Erythroblast (primary cell): ENCODE measurements at places on chromosomes 6 and 20.
A peak's percentile ranks its signal among the peaks of the same experiment; 100 is the strongest.

DNA sequence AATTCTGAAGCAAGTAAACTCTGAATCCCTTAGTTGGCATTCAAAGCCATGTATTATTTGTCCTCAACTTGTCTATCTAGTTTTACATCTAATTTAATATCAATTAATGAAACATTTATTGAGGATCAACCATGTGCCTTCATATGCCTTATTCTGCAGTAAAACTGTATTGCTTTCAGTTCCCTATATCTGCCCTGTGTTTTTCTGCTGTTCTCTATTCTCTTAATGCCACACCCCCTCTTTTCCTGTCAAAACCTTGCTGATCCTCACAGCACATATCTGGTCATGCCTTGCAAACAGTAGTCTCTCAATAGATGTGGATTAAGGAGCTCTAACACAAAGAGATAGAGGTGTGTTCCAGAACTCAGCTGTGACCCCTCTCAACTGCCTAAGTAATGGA is 2.0 kb downstream of the FIG4 start:
- no peak for DNase-seq

GRCh38 chr6:45607798-45608197 is 230.1 kb upstream of the SUPT3H start:
- no peak for DNase-seq

DNA sequence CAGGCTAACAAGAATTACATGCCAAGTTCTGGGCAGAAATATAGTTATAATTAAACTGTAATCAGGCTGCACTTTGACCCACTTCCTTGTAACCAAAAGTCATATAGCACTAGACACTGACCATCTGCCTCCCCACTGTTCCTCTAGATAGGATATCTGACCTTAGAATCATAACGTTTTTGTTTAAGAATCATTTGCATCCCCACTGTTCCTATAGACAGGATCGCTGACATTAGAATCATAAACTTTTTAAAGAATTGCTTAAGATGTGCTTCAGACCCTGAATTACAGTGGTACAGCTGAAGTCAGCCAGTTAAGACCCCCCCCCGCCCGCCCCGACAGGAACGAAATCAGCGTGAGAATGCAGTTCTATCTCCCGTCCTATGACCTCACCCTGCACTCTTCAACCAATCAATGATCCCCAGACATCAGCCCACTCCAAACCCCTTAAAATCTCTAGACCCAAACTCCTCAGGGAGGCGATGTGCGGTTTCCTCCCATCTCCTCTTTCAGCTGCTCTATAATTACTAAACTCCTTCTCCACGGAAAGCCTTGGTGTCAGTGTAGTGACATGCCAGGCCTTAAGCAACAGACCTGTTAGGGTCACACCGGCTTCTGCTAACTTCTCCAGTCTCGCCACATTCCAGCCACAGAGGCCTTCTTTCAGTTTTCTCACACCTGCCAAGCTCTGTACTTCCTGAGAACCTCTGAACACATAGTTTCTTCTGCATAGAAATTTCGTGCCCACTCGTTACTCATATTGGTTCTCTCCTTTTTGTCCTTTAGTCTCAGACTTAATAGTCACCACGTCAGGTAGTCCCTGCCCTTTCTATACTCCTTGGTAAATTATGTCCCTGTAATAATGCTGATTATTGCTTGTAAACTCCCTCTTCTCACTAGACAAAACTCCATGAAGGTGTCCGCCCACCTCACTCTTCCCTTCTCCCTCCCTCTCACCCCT is 93.5 kb downstream of the DTNBP1 start:
- peak; percentile 24 for DNase-seq

DNA sequence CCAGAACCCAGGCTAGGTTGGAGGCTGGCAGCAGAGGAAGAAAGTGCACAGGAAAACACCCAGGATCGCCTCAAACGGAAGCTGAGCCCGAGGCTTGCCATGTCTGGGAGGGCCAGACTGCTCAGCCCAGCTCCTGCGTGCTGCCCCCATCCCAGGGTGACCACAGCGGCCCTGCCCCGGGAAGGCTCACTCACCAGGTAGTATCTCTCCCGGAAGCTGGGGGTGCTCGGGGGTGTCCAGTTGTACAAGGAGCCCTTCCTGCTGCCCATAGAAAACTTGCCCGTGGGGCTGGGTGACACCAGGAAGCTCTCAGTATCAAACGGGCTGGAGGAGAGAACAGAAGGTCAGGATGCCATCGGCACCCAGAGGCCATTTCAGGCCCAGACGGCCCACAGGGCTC is 86.9 kb downstream of the RIPOR3 start:
- DNase-seq = no peak

DNA sequence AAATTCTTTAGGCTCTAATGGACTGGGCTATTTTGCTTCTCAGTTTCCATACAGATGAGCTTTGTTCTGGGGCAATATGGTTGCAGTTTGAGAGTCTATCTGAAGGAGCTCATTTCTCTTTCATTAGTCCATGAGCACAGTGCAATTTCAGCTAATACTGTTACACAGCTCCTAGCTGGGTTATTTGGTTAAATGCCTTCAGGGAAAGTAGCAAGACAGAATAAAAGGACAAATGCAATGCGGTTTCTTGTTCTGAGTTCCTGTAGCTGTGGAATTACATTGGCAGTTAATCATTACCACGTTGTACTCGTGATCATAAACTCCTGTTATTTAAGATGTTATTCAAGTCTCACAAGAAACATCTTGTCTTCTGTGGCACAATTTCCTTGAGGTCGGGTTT is 127.7 kb downstream of the BFSP1 start:
- DNase-seq = no peak

GRCh38 chr6:148251891-148252290 is 90.7 kb upstream of the SASH1 start:
- DNase-seq = no peak

GRCh38 chr6:31493875-31494694 is 3.9 kb upstream of the MICB start:
- peak; percentile 90 for DNase-seq

GRCh38 chr20:25573288-25574251 is 11.8 kb downstream of the NINL start:
- DNase-seq = no peak

DNA sequence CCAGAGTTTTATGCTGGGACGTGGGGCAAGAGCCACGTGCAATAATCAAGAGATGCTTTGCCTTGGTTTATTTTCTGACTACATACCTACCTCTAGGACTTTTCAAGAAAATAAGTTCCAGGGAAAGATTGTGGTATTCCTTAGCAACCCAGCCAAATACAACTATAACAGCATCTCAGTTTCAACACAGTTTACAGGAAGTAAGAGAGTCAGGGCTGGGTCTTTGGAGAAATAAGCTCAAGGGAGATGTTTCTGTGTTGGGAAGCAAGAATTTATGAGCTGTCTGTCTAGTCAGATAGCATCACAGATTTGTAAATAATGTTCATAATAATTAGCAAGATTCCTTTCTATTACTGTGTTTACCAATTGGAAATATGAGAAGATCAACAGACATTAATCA is 35.1 kb downstream of the MAP3K5 start:
- no peak for DNase-seq

GRCh38 chr6:19795211-19795610 is 42.0 kb upstream of the ID4 start:
- no peak for DNase-seq

DNA sequence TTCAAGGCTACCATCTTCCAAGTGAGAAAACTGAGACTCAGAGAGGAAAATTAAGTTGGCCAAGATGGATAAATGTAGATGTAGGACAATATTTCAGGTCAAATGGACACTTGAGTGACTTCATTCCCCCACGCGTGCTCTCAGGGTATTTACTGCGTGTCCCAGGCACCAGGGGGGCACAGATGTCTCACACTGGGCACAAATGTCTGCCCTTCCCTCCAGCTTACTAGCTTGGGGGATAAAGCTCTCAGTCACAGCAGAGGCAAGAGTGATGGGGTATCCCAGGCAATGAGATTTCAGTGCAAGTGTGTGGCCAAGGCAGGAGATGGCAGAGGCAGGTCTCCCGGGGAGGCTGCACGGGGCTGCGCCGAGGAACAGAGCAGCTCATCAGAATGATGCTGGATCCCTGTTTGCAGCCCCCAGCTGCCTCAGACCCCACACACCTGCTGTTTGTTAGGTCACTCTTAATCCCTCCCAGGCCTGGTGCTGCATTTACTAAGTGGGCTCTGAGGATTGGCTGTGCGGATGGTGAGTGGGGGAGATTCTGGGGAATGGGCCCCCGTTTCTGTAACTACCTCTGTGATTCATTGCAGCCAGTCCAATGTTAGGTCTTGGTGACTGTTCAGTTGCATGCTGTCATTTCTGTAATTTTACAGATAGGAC is 44.1 kb downstream of the PTK7 start:
- no peak for DNase-seq

GRCh38 chr20:58741384-58741783 is 48.8 kb downstream of the NPEPL1 start:
- no peak for DNase-seq

DNA sequence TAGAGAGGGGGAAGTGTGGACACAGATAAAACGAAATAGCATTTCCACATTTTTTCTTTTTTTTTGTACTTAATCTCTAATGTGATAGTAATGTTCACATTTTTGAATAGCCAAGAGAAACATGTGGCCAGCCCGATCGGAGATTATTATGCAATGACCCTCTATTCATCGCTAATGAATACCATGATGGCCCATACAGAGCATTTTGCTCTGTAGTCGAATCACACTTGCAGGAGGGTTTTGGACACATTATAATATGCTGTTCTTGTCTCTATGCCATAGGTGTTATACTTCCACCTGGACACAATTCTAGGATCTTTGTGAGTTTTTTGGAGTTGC is 60.1 kb downstream of the MTHFD1L start:
- no peak for DNase-seq

GRCh38 chr6:88296694-88297093 is 130.5 kb upstream of the CNR1 start:
- no peak for DNase-seq

GRCh38 chr6:170297576-170298330 is 6.9 kb upstream of the DLL1 start:
- no peak for DNase-seq

DNA sequence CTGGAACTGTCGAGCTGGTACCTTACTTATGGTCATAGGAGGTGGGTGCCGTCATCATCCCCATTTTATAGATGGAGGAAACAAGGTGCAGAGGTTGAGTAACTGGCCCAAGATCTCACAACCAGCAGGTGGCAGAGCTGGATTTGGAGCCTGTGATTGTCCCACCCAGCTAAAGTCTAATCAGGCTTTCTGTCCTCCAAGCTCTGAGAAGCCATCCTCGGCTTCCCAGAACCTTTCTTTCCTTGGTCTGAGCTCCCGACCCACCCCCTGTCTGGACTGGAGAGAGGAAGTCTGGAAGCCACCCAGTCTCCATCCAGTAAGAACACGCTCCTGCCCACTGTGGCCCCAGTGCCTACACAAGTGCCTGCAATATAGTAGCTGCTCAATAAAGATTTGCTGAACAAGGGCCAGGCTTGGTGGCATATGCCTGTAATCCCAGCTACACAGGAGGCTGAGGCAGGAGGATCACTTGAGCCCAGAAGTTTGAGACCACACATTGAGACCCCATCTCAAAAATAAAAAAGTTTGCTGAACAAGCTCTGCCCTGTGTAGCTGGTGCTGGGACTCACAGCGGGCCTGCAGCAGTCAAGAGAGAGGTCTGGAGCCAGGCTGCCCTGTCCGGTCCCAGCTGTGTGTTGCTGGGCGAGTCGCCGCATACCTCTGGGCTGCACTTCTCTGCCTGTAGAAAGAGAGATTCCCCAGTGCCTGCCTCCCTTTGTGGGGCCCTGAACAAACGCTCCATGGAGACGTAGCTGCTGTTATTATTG is 32.5 kb upstream of the DLGAP4 start:
- peak; percentile 13 for DNase-seq

GRCh38 chr6:136550330-136551071 is at the start of gene MAP7:
Gene MAP7 (minus strand): TSS chr6:136550422. CDS start chr6:136550408, 14 bp downstream.
- DNase-seq = peak; percentile 55

DNA sequence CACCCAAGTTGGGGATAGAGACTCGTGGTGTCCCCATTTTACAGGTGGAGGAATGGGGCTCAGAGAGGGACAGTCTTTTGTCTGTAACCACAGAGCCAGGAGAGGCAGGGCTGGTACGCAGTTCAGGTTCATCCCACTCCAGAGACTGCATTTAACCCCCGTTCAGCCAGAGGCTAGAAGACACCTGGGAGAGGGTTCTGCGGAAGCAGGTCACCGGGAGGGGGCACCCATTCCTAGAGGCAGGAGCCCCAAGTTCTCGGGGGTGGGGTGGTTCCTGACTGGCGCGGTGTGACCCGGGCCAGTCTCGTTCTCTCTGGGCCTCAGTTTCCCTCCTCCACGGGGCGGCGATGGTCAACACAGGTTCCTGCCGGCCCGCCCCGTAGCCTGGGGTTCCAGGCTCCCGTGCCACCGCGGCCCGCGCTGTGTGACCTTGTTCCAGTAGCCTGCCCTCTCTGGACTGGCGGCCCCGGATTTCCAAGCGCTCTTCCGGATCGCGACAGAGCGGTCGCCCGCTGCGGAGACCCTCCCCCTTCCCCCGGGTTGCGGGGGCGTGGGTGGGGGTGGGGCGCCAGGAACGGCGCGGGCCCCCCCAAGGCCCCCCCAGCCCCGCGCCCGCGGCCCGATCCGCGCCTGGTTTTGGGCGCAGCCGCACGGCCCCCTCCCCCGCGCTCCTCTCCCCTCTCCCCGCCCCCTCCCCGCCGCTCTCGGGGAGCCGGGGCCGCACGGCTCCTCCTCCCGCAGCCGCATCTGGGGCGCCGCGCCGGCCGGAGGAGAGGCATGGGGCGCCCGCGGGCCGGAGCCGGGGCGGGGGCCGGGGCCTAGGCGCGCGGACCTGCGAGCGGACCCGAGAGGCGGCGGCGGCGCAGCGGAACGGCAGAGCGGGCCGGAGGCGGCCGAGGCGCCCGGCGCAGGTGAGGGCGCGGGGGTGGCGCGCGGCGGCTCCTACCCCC is at the start of gene DLGAP4:
TSS of gene DLGAP4 (plus strand) at position 738 of the 950 bp plus-strand sequence. CDS start 125,379 bp downstream, outside the sequence.
- DNase-seq = no peak

GRCh38 chr6:24273096-24273870 is 84.6 kb downstream of the DCDC2 start:
- no peak for DNase-seq

GRCh38 chr20:33568378-33568777 is 78.5 kb downstream of the CBFA2T2 start:
- DNase-seq = no peak

DNA sequence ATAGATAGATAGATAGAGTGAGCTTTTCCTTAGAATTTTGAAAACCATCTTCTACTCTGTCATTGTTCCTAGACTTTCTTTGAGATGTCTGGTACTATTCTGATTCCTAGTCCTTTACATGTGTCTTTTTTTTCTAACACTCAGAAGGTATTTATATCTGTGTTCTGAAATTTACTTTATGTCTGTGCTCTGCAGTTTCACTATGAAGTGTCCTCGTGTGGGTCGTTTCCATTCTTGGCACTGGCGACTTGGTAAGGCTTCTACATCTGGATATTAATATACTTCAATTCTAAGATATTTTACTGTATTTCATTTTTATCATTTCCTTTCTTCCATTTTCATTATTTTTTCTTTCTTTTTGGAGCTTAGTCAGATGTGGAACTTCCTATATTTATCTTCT is 87.0 kb downstream of the FHL5 start:
- no peak for DNase-seq

DNA sequence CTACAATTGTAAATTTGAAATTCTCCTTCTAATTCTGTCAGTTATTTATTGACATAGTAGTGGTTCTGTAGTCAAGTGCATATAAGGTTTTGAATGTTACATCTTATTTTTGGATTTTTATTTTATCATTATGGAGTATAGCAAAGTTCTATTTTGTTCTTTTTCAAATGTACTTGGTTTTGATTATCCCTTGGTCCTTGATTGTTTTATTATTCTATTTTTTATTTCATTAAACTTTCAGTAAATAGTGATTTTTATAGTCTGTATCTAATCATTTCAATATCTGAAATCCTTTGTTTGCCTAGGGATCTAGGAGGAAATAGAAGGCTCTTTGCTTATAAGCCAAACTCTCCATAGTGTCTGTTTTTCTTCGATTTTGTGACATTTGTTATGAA is 87.8 kb downstream of the HFE start:
- no peak for DNase-seq
